ENCODE measurements at places on chromosomes 2 and 18.

DNA sequence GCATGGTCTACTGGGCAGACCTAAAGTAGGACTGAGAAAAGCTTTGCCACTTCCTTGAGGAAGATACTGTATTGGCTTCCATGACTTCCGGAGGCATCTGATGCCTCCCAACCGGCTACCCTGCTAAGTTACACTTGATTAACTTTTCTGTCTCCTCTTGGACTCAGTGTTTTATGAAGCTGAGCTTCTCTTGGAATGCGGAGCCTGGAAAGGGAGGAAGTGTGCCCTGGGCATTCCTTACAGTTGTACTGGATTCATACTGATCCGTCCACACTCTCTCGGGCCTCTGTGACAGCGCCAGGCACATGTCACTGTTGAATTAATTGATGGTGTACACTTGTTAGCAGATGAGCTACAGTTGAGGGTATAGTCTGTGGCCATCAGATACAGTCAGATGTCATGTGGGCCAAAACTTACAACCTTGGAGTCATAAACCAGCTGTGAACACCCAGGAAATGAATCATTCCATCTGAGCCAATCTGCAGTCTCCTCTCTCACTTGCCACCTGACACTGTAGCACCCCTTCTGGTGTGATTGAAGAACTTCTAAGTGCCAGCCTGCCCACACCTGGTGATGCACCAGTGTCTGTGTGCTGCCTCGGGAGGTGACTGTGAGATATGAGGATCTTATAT lies 122.5 kb downstream of the FHOD3 start:
- no peak for DNase-seq

DNA sequence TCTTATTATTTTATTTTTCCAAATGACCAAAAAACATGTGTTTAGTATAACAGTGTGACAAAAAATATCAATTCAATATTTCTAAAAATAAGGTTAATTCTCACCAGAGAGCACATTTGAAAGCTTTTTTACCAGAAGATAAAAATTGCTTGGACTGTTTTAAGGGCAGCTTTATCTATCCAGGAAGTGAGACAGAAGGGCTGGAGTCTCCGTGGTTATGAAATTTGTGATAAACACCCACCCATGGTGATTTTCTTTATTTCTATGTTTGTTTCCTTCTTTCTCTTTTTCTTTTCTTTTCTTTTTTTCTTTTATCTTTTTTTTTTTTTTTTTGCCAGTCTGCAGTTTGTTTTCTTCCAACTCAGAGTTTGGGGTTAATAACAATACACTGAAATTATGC lies 298.5 kb downstream of the PIEZO2 start:
- no peak for DNase-seq

- DNase-seq = no peak
Observed at GRCh38 chr2:29281086-29281915, 166.1 kb downstream of the CLIP4 start.

DNA sequence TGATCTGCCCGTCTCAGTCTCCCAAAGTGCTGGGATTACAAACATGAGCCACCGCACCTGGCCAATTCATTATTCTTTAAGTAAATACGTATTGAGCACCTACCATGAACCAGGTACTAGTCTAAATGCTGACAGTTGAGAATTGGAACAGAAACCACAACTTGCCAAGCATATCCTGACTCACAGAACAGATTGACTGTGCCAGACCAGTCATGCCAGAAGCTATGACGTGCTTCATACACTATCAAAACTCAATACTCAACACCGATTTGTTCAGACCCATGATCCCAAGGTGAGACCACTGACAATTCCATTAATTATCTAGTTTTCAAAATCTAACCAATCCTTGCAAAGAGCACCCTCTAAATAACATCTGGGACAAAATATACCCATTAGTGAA lies 148.6 kb downstream of the B3GNT2 start:
- no peak for DNase-seq

DNA sequence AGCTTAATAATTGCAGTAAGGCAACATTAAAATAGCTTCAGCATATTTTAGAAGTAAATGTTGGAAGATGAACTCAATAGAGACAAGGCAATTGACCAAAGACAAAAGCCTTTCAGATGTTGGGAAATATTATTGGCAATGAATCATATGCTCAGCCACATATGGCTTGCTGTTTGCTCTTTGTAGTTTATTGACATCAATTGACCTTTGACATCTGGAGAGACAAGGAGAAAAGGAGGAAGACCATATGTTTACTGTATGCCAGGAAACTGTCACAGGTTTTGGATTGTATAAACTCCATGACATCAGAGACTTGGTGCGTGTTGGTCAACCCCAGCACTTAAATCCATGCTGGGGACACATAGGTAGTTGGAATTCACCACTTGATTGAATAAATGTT lies 60.6 kb upstream of the SLC16A14 start:
- DNase-seq = no peak

DNA sequence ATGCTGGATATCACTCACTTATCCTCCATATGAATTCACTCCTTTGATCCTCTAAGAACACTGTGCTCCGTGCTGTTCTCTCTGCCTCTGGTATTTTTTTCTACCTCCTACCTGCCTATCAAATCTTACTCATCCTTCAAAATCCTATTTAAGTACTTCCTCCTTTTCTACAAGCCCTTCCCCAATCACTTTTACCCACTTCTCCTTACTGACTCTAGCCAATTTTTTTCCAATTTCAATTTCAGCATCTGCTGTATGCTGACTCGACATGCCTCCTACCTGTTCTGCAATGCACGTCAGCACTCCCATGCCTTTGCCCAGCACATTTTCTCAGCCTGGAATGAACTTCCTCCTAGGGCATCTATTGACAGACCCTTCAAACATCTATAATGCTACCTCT lies 37.3 kb upstream of the LNPK start:
- DNase-seq = no peak

DNA sequence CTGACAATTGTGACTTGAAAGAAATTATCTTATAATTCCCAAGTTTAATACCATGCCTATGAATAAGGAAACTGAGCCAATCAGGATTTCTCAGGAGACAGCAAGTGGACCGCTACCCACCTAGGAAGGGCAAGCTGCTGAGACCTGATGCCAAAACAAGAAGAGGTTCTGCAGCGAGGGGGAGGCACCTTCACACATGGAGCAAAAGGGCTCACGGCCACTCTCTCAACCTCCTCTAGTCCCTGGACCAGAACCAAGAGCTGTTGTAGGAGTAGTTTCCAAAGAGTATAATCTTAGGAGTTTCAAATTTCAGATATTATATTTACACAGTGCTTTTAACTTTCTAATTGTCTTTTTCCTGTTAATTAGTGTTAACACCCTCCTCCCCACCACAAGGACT lies 154.7 kb upstream of the ETAA1 start:
- no peak for DNase-seq

DNA sequence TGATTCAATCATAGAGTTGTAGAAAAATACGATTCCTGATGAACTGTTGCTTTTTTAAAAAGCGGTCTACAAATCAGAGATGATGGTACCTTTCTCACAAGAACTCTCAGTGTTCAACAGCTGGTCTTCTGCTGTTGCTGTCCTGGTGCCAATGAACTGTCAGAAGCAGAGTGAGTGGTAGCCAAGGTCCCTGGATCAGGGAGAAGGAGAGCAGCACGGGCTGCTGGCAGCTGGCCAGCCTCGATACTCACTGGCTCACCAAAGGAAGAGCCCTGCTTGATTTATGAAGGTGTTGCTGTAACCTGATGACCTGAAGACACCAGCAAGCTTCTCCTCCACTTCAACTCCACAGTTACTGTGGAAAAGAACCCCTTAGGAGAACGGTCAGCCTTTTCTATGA lies 300.8 kb upstream of the SOX11 start:
- DNase-seq = no peak

GRCh38 chr2:222594679-222595078 lies 61.2 kb downstream of the FARSB start:
- no peak for DNase-seq

DNA sequence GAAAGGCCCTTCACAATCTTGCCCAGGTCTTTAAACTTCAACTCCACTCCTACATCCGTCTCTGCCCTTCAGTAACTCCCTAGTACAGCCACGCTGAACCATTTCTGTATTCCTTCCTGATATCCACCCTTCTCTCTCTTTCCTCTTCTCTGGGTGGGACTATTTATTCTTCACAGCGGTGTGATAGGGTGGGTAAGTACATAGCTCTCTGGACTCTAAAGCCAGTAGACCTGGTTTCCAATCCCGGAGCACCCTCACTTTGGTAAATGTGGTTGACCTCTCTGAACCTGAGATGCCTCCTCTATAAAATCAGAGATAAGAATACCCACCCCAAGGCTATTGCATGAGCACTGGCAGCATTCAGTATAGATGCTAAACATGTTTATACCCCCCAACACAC lies 86.7 kb downstream of the ATL2 start:
- DNase-seq = no peak

DNA sequence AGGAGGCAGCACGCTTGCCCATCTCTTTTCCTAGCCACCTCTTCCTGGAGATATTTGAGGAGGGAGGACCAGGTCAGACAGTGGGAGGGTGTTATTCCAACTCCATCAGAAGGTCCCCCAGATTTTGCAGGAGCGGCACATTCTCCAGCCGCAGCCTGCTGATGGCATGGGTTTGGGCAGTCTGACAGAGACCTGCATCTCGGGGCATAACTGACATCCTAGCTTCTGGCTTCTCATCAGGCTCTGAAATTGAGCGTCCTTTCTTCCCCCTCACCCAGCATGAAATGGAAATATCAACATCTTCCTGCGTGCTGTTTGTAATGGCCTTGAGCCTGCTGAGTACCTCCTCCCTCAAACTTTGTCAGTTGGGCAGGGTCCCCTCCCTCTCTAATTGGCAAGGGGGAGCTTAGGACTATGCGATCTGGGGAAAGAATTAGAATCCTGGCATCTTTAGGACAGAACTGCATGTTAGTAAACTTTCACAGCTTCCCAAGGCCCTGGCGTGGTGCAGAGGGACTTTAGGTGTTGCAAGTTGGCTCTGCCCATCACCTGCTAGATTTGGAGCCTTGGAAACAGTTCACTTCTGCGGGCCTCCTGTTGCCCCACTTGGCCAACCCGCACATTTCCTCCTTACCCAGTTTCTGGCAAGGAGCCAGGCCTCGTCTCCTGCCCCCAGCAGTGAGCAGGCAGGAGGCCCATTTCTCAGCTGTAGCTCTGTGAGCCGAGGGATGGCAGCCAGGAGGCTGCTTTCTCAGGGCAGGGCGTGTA lies 2.2 kb downstream of the ITM2C start:
- no peak for DNase-seq

DNA sequence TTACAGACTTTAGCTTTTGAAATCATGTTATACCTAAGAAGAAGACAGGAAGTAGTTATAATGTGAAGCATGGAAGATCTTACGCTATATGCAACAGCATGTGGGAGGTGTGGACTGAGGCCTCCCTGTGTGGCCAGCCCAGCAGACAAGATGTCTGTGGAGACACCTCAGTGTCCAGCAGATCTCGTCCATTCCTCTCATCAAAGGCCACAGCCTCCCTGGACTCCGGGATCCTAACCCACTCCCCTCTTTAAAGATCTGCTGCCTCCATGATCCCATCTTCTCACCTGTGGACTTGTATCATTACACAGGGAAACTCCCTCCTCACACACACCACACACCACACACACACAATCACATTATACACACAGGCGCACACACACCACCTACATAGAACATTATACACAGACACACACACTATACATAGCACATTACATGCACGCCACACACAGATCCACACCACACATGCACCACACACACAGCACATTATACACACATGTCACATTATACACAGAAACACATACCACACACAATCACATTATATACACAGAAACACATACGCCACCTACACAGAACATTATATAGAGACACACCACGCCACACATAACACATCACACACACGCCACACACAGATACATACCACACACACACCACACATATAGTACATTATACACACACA lies 89.5 kb downstream of the PXDN start:
- DNase-seq = no peak

- DNase-seq = no peak
Observed at GRCh38 chr18:50621366-50621765, 61.5 kb downstream of the MAPK4 start.

GRCh38 chr2:67572721-67573435 lies 175.7 kb downstream of the ETAA1 start:
- no peak for DNase-seq

DNA sequence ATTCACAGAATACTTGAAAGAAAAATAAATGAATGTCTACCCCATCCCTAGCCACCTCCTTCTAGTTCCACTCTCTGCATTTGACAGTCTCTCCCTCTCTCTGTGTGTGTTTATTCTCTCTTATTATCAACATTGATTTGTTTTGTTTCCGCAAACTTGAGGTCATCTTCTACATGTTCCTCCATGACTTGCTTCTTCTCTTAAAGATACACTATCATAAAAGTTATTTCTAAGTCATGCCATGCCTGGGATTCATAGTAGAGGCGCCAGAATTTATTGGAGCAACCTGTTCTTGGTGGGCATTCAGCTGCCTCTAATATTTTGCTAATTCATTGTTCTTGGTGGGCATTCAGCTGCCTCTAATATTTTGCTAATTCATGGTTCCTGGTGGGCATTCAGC lies 58.9 kb upstream of the SMAD7 start:
- DNase-seq = no peak

DNA sequence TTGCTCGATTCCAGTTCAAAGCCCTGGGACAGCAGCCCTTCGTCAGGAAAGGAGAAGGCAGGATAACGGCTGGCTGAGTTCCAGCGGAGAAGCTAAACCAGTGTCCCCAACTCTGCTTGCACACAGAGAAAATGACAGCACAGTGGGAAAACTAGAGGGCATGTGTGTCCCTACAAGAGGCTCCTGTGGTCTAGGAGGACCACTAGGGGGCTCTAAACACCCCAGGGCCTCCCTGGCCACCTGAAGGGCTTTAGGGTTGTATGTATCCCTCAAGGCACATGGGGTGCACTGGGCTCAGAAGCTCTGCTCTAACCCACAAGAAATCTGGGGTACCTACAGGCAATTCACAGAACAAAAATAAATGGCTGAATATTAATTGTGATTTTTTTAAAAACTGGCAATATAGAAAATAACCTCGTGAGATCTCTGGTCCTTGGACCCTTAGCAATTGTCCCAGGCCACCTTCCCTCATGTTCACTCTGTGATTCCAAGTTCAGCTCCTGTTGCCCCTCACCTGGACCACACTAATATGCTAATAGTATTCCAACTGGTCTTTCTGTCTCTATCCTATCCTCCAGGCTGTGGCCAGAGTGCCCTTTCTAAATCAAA lies 17.5 kb downstream of the STAT1 start:
- no peak for DNase-seq

GRCh38 chr18:13627639-13628038 lies 98.7 kb downstream of the FAM210A start:
- no peak for DNase-seq

- no peak for DNase-seq
Observed at GRCh38 chr2:95048825-95049682, 23.5 kb downstream of the MAL start.

All from NCI-H1436 treated with DMSO at 0.1 percent for 48 hours (cell line).